ENCODE measurements at places on chromosomes 12 and 14. TPM values are rescaled to one million over a fixed set of nuclear protein-coding genes. Genes with fewer than 3 reads are reported as not detected.
A peak's percentile ranks its signal among the peaks of the same experiment; 100 is the strongest.

The LAG3 gene
- total RNA-seq, result 215 TPM

The RNASE3 gene
- not detected for total RNA-seq

- DNase-seq, result no peak
- peaks cover 78% of the 10 kb centered on the region for H3K36me3 ChIP-seq
- H3K4me3 ChIP-seq, result peak overlapping the region; percentile 34
- peak overlapping the region; percentile 68 for H3K27ac ChIP-seq
- no peaks in the 10 kb centered on the region for H3K27me3 ChIP-seq
Observed at GRCh38 chr12:55935738-55936151, 4.8 kb downstream of the DGKA start.

The SDR9C7 gene
- total RNA-seq, result not detected

GRCh38 chr12:107564946-107565345, 120.7 kb upstream of the PWP1 start:
- H3K27me3 ChIP-seq, result no peaks in the 10 kb centered on the region
- peaks cover 8% of the 10 kb centered on the region for H3K4me1 ChIP-seq
- H3K4me3 ChIP-seq, result no peak overlapping the region
- no peak overlapping the region for H3K27ac ChIP-seq

The PRH2 gene
- not detected for total RNA-seq

The ITGB7 gene
- 200 TPM for total RNA-seq

DNA sequence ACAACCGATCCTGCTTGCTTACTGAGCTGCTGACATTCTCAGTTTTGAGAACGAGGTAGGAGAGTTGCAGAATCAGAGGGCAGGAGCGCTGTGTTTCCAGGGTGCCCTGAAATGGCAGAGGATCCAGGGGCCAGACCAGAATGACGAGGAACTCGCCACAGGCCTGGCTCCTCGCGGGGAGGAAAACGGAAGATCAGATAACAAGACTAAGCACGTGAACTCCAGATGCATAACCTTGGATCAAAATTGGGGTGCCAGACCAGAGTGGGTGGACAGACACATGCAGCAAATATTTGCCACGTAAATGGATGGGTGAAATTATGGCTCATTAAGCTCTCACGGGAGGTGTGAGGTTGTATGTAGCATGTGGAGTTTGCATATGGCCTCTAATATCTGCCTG, 46.5 kb downstream of the ELK3 start:
- no peak for DNase-seq
- H3K27me3 ChIP-seq, result no peaks in the 10 kb centered on the region
- no peak overlapping the region for H3K4me3 ChIP-seq
- no peak overlapping the region for H3K27ac ChIP-seq

DNA sequence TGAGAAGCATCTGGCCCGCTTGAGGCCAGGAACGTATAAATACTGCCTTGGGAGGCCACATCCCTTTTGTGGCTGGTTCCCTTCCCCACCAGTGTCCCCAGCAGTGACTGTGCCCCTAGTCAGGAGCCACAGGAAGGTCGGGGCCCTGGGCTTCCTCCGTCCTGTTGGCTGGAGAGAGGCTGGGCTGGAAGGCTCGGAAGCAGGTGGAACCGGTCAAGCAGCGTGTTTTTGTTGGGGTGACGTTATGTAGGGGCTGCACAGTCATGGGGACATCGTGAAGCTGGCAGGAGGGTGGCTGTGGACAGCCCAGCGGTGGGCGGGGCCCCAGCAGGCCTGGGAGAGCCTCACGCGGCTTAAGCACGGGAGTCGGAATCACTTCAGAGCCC, 10.1 kb downstream of the XRCC3 start:
- H3K27ac ChIP-seq, result no peak overlapping the region
- no peak overlapping the region for H3K4me3 ChIP-seq
- H3K4me1 ChIP-seq, result no peaks in the 10 kb centered on the region
- DNase-seq, result no peak
- no peaks in the 10 kb centered on the region for H3K27me3 ChIP-seq

DNA sequence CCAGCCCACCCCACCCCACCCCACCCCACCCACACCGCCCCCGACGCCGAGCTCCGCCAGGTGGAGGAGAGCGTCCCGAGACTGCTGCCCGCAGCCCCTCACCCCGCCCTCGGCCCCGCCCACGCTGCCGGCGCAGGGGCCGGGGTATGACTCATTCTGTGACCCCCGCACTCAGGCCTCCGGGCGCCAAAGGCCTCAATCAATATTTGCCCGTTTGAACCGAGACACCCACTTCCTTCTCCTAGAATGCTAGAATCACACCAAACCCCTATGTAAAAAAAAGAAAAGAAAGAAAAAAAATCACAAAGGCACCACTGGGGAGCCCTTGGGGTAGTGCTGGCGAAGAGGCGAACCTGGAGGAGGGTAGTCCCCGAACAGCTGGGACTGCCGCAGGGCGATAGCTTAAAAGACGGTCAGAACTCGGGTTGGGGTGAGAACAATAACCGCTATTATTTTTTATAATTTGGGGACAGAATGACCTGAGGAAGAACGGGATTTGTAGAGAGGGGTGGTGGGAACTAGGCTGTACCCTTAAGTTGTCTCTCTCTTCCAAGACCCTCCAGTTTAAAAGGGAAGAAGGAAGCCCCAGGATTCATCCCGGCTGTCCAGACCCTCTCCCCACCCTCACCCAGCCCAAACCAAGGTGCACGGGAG, 894 bp downstream of the KRT8 start:
- DNase-seq, result peak; percentile 18
- peak overlapping the region; percentile 18 for H3K4me3 ChIP-seq
- H3K36me3 ChIP-seq, result no peaks in the 10 kb centered on the region
- H3K27me3 ChIP-seq, result peaks cover 6% of the 10 kb centered on the region
- H3K27ac ChIP-seq, result peak overlapping the region; percentile 46

Measured in activated T-helper 2 cell treated with anti-CD3 and anti-CD28 coated beads, Interferon-gamma antibody, Interleukin-2, Interleukin-4, amounts not matched to agents 10 μg/mL and 5 μg/mL and 100 μg/mL, durations not matched to agents 14 hours and 24 hours and 36 hours (primary cell).